ENCODE measurements at places on chromosomes 2 and 18.

GRCh38 chr2:200380833-200381542 is 74.5 kb downstream of the SPATS2L start:
- DNase-seq, result no peak

- no peak for DNase-seq
These were observed 202.6 kb upstream of the ARL4C start for GRCh38 chr2:234699456-234699855.

GRCh38 chr2:183543222-183543621 is 419.0 kb downstream of the NUP35 start:
- no peak for DNase-seq

DNA sequence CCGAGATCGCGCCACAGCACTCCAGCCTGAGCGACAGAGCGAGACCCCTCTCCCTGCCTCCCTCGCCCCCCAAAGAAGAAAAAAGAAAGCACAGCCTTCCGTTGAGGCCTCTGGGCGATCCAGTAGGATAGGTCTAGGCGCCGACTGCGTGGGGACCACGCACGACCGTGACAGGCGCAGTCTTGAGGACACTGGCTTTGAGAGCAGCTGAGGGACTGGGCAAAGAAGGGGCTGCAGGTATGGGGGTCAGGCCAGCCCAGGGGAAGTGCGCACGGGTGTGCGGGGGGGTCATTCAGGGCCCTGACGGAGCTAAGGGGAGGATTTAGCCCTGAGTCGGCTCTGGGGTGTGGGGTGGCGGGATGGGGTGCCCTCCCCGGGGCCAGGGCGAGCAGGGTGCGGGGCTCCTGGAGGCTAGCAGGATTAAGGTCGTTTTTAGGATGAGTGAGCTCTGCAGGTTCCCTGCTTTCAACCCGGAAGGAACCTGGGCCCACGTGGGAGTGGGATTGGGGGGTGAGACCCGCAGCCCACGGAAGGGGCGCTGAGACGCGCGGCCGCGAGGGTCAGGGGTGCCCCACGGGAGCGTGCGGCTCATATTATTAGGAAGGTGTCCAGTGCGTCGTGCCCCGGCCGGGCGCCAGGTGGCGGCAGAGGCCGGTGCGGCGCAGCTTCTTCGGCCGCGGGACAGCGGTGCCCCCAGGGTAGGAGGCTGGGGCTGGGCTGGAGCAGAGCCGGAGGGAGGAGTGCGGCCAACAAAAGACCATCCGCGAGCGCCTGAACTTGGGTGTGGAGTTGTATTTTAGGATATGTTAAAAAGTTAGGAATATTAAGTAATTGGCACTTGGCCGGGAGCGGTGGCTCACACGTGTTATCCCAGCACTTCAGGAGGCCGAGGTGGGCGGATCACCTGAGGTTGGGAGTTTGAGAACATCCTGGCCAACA is 20.5 kb upstream of the ZNF236 start:
- peak; percentile 70 for DNase-seq

GRCh38 chr2:178386986-178387597 is 63.9 kb downstream of the PRKRA start:
- DNase-seq, result no peak

DNA sequence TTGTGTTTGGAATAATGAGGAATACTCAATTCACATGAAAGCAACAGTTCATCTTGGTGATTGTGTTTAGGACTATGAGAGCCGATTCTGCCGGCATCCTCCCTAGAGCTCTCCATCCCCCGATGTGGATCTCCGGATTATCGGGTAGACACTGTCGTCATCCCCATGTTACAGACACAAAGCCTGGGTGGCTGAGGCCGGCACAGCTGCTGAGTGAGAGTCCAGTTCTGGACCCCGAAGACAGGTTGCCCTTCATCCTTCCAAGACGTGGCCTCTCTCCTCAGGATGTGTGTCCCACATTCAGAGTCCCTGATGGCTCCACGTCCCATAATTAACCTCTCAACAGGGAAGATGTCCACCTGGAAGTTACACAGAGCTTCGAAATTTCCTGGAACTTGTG is 129.3 kb downstream of the HDAC4 start:
- no peak for DNase-seq

- no peak for DNase-seq
These were observed 33.9 kb upstream of the SEMA4C start for GRCh38 chr2:96903815-96904214.

DNA sequence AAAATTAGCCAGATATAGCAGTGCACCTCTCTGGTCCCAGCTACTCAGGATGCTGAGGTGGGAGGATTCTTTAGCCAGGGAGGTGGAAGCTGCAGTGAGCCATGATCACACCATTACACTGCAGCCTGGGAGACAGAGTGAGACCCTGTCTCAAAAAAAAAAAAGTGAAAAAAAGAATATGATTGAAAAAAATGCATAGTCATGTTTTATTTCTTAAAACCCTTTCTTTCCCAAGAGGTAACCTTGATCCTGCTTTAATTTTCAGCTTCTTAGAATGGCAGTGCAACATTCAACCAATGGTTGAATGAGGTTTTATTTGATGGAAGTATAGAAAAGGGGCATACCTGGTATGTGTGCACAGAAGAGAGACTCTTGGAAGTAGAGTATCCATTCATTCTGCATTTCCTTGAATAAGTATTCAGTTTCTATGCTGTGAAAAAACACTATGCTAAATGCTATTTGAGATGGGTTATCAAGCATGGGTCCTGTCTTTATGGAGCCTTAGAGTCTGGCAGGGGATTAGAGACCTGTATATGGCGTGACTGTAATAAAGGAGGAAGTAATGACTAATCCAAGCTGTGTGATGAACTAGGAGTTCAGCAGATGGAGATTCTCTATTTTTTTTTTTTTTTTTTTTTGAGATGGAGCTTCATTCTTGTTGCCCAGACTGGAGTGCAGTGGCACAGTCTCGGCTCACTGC is 146.3 kb downstream of the WDSUB1 start:
- DNase-seq, result no peak

- DNase-seq, result no peak
These were observed 7.8 kb upstream of the CCDC141 start for GRCh38 chr2:179057737-179058136.

DNA sequence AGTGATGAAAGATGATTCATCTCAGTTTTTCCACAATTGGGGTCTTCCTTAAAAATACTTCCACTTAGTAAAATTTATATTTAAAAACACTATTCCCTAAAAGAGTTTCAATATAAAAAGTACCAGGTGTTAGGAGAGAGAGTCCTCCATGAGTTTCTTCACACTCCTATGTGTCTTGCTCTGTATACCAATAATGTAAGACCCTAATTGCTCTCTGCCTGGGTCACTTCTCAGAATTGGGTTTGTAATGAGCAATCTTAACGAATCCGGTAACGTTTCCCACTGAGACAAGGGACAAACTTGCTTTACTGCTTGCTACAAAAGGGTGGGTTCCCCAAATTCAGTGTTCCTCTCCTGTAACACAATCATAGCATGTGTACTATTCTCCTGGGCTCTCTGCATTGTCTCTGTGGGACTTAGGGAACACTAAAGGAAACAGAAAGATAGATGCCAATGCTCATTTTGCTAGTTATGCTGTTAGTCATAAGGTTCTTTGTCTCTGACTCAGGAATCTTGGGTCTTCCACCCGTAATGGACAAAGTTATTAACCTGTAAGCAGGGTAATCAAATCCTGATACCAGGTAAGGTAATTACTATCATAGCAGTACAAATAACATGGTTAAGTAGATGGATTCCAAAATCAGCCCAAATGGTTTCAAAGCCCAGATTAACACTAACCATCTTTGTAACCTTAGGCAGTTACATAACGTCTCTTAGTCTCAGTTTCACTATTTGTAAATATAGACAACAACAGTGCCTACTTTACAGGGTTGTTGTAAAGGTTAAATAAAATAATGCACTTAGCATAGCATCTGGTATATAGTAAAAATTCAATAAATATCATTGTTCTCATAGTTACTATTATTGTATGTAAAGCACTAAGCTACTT is 46.3 kb downstream of the ITSN2 start:
- no peak for DNase-seq

DNA sequence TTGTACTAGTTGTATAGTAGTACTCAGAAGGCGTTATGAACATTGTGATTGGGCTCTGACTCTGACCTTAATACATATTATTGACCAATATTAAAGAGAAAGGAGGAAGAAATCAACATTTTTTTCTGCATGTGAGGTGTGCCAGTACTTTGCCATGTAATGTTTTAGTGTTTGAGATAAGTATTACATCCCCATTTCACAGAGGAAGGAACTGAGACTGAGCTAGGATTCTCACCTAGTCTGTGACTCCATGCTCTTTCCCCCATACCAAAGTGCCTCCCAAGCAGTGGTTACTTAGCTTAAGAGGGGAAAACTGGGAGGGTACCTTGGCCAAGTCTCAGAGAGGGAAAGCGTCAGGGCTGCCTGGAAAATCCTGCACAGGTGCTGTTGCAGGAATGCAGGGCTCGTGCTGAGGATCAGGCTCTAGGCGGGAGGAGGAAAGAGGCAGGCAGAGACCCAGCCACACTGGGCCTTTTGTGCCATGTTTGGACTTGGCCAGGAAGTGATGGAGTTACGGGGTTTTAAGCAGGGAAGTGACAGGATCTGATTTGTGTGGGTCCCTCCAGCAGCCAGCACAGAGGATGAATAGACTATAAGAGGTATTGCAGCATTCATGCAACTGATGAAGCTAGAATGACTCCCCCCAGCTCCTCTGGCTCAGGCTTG is 1.7 kb downstream of the PNKD start:
- DNase-seq, result no peak

DNA sequence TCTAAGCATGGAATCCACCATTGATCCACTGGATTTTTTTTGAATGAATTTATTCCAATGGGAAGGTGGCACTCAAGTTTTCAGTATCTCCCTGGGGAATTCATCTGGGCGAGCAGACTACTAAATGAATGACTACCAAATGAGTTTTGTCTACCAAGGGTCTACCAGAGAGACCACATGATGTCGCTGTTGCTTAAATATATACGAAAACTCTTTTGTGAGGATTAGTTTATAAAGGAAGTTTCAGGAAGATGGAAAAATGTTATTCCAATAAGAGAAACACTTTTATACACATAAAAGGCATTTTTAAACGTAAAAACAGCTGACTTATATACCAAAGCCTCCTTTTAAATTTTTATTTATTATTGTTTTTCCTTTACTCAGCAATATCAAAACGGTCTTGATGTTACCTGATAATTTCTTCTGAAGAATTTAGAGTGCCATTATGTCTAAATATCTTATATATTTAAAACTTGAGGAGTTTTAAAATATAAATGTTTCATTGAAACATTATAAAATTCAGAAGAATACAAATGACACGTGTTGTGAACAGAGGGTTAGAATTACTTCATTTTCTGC is 139.7 kb downstream of the HRH4 start:
- no peak for DNase-seq

DNA sequence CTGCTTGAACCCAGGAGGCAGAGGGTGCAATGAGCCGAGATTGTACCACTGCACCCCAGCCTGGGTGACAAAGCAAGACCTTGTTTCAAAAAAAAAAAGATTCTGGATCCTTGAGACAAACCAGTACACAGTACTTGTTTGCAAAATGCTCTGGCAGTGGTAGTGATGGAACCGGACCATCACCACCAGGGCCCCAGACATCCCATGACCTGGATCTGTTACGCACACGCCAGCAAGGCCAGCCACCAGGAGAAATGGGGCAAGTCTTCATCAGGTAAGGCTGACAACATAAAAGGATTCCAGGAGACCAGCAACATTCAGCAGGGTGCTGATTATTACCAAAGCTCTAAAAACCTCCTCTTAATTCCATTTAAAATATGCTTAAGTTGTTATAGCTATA is 35.5 kb downstream of the TBC1D8 start:
- DNase-seq, result no peak

DNA sequence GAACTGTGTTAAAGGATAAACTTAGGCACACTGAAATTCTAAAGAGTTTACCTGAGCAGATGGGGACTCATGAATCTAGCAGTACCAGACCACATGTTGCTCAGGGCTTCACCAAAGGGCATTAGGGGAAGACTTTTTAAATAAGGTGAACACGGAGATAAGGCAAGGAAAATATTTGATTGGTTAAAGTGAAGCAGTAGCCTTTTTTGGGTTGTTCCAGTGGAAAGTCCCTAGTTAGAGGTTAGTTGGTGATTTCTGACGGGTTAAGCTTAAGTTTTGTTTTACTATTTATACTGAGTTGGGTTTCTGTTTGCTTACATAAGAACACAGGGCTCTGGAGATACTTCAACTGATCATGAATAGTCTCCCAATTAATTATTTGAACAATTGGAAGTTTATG is 722.5 kb downstream of the SOCS6 start:
- no peak for DNase-seq

DNA sequence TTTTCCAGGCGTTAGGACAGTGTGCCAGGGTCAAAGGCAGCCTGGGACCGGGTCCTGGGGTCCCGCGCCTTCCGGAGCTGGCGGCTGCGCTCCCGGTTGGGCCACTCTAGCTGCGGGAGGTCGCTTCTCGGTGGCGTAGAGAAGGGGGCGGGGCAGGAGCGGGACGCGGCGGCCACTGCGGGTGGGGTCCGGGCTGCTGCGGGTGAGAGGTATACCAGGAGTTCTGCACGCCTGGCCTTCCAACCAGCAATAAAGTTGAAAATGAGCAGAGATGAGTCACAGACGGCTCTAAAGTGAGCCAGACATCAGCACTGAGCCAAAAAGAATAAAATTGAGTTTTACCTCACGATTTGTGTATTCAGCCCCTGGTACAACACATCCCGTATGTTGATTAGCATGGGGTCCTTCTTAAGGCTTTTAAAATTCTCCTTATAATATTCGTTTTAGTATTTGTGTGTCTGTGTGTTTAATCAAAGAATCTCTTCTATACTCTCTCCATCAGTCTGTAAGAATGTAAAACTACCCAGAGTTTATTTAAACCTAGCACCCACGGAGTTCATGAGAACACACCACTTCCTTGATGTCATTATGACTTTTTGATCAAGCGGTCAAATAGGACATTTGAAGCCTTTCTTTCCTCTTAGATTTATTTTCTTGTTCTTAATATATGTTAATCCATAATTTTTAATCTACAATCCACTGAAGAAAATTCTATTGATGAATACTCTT is at the start of gene C1GALT1C1L:
C1GALT1C1L (minus strand) TSS at position 108 of the 729 bp plus-strand sequence; CDS start at position 1, 107 bp downstream.
- peak; percentile 63 for DNase-seq

- peak; percentile 52 for DNase-seq
These were observed 81.5 kb downstream of the NRP2 start for GRCh38 chr2:205763708-205764211.

GRCh38 chr2:217851191-217852020 is 151.4 kb downstream of the TNS1 start:
- no peak for DNase-seq

DNA sequence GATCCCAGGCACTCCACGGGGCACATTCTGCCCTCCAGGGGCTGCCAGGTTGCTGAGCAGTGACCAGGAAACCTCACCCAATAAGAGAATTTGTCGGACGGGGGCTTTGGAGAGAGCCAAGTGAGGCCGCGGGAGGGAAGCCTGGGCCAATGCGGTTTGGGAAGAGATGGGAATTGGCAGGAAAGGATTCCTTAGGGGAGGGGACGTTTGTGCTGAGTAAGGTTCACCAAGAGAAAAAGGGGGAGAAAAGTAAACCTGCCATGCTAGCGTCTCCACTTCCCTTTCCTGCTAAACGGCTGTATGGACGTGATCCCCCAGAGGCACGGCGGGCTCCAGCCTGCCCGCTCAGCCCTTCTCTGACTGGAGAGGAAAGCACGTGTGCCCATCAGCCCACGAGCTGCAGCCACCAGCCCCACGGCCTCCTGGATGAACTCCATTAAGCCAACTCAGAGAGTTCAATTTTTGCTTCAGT is 194.4 kb upstream of the ID2 start:
- no peak for DNase-seq
